Right renal pelvis (tissue), 4 donors: ENCODE measurements at places on chromosomes 4 and X. TPM values are rescaled to one million over a fixed set of nuclear protein-coding genes. Genes with fewer than 3 reads are reported as not detected.

The TLR10 gene
- 1.2 TPM for polyA plus RNA-seq

The LEF1 gene
- 53.5 TPM for polyA plus RNA-seq

DNA sequence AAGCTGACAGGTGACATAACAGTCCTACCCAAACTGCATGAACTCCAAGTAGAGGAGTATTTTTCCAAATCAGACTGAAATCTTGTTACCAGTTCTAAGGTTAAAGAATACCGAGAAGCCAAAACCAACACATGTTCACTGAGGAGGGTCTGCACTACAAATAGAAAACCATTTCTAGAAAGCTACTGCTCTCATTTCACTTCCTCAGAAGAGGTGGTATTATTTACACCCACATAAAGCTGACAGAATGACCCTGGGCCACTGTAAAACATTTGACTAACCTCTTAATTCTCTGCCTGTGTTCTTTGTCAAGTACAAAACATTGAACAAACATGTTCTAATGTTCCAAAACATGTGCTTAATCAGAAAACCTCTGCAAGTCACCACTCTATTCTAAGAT is 95.8 kb downstream of the IQCM start:
- DNase-seq: no peak

GRCh38 chrX:646796-647195 is 16.2 kb downstream of the SHOX start:
- no peak for DNase-seq

GRCh38 chrX:54920610-54921426 is at the start of gene TRO:
TRO (plus strand) TSS chrX:54920824; CDS start chrX:54922247, 1,423 bp downstream.
- peak; percentile 12 for DNase-seq

DNA sequence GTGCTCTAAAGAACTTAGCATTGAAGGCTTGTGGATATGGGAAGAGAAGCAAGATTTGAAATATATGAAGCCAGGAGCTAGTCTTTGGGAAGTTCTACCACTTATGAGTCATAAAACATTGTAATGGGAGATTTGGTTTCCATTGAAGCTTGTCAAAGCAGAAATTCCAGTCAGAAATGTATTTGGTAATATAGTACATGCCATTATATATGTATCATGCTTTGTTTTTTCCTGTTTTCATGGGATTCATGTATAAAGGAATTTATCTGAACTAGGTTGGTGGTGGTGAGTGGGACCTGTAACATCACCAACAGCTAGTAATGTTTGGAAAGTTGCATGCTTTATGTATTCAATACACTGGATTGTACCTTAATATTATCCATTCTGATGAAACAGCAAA is 14.6 kb upstream of the DCAF8L2 start:
- no peak for DNase-seq

DNA sequence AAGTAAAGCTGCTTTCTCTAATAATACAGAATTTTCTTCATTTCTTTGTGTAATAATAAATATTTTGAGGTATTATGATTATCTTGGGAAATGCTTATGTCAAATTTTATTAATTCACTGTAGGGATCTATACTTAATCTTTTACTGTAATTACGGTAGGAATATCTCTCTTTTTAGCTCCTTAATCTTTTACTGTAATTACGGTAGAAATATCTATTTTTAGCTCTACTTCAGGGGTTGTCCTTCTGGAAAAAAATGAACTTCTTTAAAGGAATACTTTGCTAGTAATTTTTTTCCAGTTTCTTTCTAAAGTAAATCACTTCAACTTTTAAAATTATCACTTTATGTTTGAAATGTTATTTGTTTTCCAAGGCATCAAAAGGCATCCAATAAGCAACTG is 2229.4 kb upstream of the AGA start:
- no peak for DNase-seq

The DUX4 gene
- not detected for polyA plus RNA-seq

- DNase-seq: no peak
Observed at GRCh38 chr4:69330345-69331047, 50.2 kb downstream of the UGT2B28 start.

GRCh38 chr4:76622126-76622525 is 187.1 kb downstream of the SHROOM3 start:
- no peak for DNase-seq

The BDH2 gene
- polyA plus RNA-seq: 221 TPM

DNA sequence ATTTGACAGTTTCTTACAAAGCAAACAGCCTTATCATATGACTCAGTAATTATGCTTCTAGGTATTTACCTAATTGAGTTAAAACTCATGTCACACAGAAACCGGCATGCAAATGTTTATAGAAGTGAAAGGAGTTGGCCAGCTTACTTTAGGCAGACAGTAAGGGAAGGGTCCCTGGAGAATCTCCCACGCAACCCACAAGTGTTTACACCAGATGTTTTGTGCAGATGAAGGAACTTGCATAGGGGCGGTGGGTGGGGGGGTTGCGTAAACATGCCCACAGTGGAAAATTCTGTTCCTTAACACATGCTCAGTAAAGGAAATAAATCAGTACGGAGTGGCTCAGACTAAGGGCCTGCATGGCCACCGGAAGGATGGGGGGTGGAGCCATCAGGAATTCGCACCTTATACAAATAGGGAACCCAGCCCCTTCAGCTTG is 330.5 kb upstream of the AADAT start:
- no peak for DNase-seq

- no peak for DNase-seq
Observed at GRCh38 chr4:112563431-112564200, 47.6 kb upstream of the NEUROG2 start.

The CDKL5 gene
- polyA plus RNA-seq: 13.9 TPM

The TRIM75 gene
- polyA plus RNA-seq: 0.08 TPM

GRCh38 chr4:24063731-24064130 is 173.9 kb upstream of the PPARGC1A start:
- DNase-seq: no peak

GRCh38 chr4:151744614-151745013 is 16.2 kb downstream of the GATB start:
- DNase-seq: no peak

The BRCC3 gene
- 31.1 TPM for polyA plus RNA-seq

- DNase-seq: no peak
Observed at GRCh38 chr4:156390599-156391324, 437.1 kb upstream of the CTSO start.

The DIPK2B gene
- polyA plus RNA-seq: 8.0 TPM

DNA sequence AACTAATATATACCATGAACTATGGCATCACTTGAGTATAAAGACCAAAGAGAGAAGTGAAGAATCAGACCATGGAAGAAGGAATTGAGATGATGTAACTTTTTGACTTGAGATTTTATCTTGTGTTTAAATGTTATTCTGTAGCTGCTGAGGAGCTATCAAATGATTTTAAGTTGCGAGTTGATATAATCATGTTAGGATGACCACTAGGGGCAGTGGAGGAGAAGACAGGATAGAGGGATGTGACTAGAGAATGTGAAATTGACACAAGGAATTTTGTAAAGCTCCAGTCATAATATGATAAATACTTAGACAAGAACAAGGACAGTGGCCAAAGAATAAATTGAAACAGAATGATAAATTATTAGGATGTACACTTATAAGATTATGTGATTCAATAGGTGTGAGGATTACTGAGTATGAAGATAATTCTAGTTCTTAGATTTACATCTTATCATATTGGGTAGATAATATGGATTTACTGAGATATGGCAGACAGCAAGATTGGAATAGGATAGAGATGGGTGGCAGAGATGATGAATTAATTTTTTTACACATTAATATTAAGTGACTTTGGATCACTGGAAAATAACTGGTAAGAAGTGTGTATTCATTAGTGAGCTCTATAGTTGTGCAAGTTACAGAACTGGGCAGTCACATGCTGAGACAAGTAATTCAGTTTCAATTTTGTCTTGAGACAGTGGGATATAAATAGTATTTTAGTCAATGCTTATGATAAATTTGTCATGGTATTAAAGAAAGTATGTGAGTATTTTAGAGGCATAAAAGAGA is 816.0 kb upstream of the PCDH10 start:
- DNase-seq: no peak

- no peak for DNase-seq
Observed at GRCh38 chrX:3815896-3816664, 102.6 kb upstream of the PRKX start.

GRCh38 chrX:107123750-107124149 is 5.1 kb upstream of the RBM41 start:
- no peak for DNase-seq

- DNase-seq: no peak
Observed at GRCh38 chrX:9257718-9258420, 207.0 kb upstream of the TBL1X start.

The TCEAL2 gene
- 24.2 TPM for polyA plus RNA-seq

The CRMP1 gene
- 50.9 TPM for polyA plus RNA-seq

The AIFM1 gene
- polyA plus RNA-seq: 88.7 TPM

The CT83 gene
- polyA plus RNA-seq: not detected

The TBX22 gene
- 2.9 TPM for polyA plus RNA-seq

The FDCSP gene
- polyA plus RNA-seq: 1.0 TPM

The QRFPR gene
- 1.6 TPM for polyA plus RNA-seq

- no peak for DNase-seq
Observed at GRCh38 chrX:42804524-42804923, 26.6 kb upstream of the PPP1R2C start.

The RHOXF1 gene
- polyA plus RNA-seq: 1.1 TPM

DNA sequence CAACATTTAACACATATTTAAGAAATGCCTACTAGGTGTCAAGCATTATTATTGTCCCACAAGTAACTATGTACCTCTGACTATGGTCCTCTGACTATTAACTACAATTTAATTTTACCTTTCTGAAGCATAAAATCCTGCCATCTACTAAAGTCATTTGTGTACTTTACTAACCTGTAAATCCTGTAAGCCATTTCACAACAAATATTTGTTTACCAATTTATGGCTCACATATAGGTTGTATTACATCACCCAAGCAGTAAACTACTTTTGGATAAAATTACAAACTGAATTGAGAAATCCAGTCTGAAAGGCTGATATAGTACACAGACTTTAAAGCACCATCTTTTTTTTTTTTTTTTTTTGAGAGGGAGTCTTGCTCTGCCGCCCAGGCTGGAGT is 43.8 kb downstream of the CNGA1 start:
- DNase-seq: no peak

The MAGEA12 gene
- polyA plus RNA-seq: not detected

The CXXC4 gene
- 10.1 TPM for polyA plus RNA-seq

The BST1 gene
- 16.0 TPM for polyA plus RNA-seq

DNA sequence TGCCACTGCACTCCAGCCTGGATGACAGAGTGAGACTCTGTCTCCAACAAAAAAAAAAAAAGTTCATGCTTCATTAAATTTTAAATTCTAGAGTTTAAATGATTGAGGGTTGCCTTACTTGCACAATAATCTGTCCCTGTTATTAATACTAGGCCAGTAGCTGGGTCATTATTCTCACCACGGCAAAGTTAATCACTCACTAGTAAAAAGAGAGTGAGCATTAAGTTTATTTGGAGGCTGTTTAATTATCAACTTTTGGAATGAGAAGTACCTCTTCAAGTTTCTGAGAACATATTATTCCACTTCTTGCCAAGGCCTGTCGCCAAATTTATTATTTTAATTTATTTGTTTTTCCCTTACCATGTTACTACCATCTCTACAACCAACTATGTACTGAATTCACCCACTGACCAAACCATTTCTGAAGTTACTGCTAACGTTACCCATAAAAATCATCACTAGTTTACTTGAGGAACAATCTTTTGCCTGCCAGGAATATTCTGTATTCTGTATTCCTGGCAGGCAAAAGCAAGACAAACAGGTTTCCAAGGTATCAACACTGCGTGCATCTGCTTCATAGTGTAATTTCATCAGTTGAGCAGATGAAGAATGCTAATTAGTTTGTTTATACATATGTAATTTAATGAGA is 26.5 kb downstream of the GUCY1A1 start:
- DNase-seq: no peak

The ADH1A gene
- polyA plus RNA-seq: 0.74 TPM

GRCh38 chr4:136562834-136563233 is 969.5 kb downstream of the PCDH18 start:
- DNase-seq: no peak

DNA sequence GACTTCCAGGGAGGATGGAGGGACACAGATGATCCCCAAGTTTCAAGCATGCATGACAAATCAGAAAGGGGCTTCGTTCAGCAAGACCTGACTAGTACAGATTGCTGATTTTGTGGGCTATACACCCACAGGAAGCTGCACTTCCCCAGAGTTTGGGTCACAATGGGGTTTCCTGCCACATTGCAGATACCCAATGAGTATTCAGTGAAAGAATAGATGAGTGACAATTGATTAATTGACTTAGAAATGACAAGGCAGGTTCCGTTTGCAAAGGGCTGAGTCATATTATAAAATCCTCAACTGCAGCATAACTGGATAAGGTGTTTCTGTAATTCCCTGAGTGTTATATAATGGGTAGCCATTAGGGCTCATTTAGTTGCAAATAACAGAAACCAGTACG is 146.6 kb upstream of the TBL1X start:
- no peak for DNase-seq

- no peak for DNase-seq
Observed at GRCh38 chr4:78747475-78747922, 28.7 kb upstream of the BMP2K start.

- no peak for DNase-seq
Observed at GRCh38 chr4:24511371-24512063, 72.8 kb downstream of the DHX15 start.

GRCh38 chr4:80197601-80198440 is 518 bp downstream of the PRDM8 start:
- no peak for DNase-seq

The ZNF141 gene
- 23.7 TPM for polyA plus RNA-seq

DNA sequence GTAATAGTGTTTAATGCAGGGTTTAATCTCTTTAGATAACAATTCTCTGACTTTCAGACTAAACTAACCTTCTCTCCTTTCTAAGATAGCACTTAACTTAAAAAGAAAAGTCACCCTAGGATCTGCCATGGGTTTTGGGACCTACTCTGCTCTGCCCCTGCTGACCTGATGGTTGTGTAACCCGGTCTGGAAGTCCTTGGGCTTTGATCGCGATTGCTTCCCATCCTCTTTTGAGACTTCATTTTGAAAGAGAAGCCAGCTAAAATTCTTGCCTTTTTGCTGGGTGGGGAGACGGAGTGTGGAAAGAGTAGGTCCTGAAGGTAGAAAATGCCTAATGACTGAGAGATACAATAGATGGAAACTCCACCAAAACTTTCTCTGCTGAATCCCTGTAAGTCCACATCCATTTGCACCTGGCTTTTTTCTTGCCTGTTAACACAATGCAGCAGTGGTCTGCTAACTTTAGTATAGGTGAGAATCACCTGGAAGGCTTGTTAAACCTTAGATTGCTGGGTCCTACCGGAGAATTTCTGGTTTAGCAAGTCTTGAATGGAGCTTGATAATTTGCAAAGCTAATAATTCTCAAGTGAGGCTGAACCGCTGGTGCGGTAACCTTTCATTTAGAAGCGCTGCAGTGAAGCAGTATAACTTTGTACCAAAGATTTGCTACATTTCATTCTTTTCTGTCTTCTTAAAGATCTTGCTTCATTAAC is 45.6 kb upstream of the CCSER1 start:
- DNase-seq: no peak

The HTN1 gene
- not detected for polyA plus RNA-seq

The ADAM29 gene
- not detected for polyA plus RNA-seq
